NCI-H1105 treated with DMSO at 0.1 percent for 48 hours (cell line): ENCODE measurements at places on chromosomes 3 and 15.

DNA sequence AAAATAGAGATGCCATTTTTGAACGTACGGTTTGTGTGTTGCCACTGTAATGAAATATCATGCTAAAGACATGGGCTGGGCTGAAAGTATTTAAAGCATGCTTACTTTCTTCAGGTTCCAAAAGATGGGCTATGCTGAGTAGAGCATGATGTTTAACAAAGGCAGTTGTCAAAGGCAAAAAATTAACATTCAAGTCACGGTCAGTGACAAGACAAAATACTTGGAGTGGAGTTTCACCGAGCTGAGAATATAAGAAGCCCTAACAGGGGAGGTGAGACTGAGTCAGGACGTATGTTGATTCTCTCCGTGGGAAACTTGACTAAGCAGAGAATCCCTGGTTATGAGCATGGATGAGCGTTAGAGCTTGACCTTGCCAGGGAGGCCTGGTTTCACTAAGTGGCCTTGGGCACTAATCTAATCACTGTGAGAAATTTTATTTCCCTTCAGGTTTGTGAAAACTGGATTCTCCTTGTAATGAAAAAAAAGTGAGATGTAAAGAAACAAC is 218.2 kb upstream of the ADAMTS9 start:
- DNase-seq = no peak

- DNase-seq = no peak
These were observed 11.3 kb downstream of the CPN2 start for GRCh38 chr3:194339840-194340239.

GRCh38 chr3:102297072-102297658 is 137.7 kb upstream of the ZPLD1 start:
- DNase-seq = no peak

- DNase-seq = no peak
These were observed 301.8 kb upstream of the PROK2 start for GRCh38 chr3:72086743-72087087.

- no peak for DNase-seq
These were observed 22.6 kb downstream of the ZIC1 start for GRCh38 chr3:147431751-147432150.

GRCh38 chr3:21754839-21755238 is 3.8 kb upstream of the ZNF385D start:
- no peak for DNase-seq

- DNase-seq = peak; percentile 3
These were observed 5.2 kb upstream of the EBLN2 start for GRCh38 chr3:73056014-73056844.

- DNase-seq = no peak
These were observed 28.6 kb downstream of the TFDP2 start for GRCh38 chr3:142120707-142121106.

DNA sequence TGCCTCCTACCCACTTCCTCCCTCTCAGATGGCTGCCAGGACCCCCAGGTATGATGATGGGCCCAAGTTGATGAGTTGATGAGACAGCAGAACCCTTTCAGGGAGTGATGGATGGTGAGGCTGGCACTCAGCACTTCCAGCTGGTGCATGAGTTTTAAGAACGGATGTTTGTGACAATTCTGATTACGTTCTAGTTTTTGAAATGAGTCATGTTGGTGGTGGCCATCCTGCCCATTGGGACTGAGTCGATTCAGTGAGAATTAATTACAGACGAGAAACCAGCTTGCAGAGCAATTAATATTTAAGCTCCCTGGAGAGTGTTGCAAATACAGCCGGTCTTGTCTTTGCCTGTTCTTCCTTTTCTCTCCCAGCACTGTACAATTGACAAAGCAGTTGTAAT is 56.9 kb upstream of the NR2C2 start:
- DNase-seq = no peak

DNA sequence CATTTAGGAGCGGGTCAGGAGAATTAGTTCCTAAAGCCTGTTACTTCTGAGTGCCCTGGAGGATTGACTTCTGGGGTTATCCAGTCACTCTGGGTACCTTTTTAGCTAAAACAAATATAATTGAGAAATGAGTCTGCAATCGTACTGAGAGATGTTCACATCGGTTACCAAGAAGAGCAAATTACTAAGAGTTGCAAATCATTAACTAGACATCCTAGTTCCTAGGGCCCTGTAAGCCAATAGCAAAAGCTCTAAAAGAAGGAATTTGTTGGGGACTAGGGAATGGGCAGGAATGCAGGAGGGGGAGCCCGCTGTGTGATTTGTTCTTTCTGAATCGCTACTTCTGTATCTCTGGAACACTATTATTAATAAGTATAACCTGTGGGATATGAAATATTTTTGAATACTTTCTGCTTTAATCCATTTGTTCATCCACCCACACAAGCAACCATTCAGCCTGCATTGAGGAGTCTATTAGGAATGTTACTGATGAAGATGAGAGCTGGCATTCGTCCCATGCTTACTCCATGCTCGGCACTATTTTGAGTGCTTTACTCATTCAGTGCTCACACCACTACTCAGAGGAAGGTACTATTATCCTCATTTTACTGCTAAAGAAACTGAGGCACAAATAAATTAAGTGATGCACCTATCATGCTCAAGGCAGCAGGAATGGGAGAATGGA is 31.5 kb upstream of the KY start:
- no peak for DNase-seq

DNA sequence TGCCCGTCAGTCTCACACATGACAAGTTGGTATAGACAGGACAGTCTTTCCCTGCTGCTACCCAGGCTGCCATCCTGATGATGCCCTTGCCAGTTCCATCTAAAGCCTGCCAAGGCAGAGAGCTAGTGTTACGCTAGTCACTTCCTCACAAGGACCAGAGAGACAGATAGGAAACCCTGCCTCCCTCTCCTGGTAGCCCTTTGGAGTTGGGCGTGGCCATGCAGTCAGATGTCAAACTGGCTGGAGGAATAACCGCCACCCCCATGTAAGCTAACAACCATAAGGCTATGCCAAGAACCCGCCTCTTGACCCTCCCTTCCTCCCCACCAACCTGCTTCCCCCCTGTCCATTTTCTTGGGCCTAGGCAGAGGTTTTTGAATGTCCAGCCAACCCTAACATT is 2.8 kb downstream of the TMEM115 start:
- no peak for DNase-seq

GRCh38 chr3:46661776-46662766 is 31.4 kb downstream of the ALS2CL start:
- DNase-seq = no peak

- DNase-seq = no peak
These were observed 253.0 kb downstream of the FOXP1 start for GRCh38 chr3:71330505-71330904.

DNA sequence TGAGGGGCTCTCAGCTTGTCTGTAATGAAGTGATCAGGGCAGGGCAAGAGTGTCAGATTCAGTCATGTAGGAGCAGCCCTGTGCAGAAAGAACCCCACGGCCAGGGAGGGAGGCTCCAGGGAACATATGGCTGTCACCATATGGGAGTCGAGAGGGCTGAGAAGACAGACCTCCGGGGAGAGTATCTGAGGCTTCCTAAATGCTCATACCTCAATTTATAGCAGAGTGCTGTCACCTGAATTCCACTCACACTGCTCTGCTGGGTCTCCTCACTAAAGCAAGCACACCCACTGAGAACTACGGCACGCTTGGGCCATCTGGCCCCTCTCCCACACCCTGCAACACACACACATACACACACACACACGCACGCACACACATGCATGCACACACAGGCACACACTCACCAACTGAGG is 92.3 kb upstream of the TJP1 start:
- no peak for DNase-seq

GRCh38 chr3:166296179-166296783 is 459.1 kb upstream of the BCHE start:
- DNase-seq = no peak

- peak; percentile 74 for DNase-seq
These were observed 48.4 kb downstream of the LRIG1 start for GRCh38 chr3:66452303-66453011.

DNA sequence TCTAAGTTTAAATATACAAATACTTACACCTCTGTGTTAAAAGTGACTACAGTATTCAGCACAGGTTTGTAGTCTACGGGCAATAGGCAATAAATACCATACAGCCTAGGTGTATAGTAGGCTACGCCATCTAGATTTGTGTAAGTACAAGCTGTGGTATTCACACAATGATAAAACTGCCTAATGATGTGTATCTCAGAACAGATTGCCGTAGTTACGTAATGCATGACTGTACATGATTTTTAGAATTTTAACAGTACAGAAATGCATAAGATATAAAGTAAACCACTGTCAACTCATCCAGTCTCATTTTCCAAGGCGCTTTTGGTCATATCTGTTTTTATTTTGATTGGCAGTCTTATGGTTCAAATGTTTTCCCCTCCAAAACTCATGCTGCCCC is 365.7 kb downstream of the CTNNB1 start:
- no peak for DNase-seq

DNA sequence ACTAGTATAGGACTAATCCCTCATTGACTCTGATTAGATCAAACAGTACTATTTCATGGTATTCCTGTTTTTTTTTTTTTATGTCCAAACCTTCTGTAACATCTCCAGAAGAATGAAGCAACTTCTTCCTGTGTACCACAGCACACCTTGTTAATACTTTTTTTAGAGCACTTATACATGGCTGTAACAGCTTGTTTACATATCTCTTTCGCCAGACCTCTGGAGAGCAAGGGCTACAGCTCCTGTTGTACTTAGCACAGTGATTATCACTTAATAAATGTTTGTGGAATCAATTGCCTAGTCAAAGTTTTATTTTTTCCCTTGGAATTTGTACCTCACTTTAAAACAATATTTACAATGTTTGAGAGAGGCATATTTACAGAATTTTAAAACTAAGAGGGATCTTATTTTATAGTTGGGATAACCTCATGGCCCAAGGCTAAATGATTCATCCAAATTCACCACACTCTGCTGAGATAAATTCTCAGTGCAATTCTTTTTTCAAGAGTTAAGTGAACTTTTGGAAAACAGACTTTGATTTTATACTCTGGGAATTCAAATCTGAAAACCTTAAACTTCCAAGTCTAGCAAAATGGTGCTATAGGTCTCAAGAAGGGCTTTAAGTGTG is 9.2 kb upstream of the GATM start:
- no peak for DNase-seq

DNA sequence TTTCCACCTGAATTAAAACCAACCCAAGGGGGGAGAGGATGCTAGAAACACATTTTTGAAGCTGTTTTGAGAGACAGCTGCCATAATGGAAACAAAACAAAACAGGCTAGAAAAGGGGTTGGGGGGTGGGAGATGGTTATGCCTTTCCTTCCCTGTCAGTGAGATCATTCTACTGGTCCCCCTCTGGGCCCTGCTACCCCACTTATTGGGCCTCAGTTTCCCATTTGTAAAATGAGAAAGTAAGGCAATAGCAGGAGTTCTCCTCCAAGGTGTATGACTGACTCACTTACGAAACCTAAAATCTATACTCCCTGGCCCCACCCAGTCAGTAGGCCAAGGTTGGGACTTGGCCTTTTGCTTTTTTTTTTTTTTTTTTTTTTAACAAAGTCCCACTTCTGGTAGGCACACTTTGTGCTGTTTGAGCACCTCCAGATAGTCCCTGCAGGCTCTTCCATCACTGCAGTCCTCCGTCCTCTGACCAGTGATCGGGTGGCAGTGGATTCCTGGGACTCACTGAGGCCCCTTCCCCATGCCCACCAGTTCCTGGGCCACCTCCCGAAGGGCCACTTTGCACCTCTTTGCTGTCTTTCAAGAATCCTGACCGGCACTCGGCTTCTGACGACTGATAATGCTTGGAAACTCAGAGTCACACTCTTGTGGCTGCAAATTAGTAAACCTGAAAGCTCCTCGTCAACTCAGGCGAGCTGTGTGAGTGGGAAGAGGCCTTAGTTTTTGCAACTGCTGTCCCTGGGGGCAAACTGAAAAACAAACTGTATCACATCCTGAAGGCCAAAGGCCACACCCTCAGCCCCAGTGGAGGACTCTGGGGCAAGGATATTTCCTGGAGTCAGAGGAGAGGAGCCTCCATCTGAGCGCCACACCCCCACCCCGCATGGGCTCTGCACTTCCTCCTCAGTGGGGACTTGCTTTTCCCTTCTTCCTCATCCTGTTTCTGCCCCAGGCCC is 6.7 kb upstream of the PSTPIP1 start:
- no peak for DNase-seq

DNA sequence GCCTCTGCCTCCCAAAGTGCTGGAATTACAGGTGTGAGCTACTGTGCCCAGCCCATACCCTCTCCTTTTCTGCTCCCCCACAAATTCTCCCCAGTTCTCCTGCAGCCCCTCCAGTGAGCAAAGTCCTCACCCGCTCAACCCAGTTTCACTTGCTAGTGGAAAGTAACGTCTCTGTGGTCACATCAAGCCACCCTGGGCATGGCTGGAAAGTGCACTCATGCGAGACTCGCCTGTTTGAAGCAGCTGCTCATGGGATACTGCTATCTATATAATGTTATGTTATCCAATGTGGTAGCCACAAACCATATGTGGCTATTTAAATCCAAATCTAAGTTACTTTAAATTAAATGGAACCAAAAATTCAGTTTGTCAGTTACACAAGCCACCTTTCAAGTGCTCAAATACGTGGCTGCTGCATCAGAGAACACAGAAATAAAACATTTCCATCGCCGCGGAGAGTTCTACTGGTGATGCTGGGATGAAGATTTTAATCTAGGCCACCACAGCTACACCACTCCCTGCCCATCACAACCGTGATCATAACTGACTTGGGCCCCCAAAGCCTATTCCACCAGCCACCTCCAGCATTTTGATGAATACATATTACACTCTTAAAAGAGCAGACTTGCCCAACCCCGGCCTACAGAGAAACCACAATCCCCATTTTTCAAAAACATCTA is 119.4 kb downstream of the LIPC start:
- no peak for DNase-seq

DNA sequence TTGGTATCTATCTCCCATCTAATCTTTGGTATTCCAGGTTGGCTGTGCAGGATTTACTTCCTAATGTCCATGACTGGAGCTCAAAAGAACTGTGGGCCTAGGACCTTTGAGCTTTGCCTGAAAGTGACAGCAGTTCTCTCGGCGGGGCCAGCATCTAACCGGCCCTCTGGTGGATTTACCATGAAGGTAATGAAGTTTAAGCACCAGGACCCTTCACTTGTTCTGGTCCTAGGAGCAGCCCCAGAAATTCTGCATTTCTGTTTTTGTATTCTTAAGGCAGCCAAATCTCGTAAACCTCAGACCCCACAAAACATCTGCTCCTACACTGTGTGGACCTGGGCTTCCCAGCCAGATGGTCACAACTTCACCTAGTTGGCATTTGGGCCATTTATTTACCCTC is 13.0 kb downstream of the CALML4 start:
- no peak for DNase-seq
